ENCODE measurements at places on chromosomes 7 and 10. TPM values are rescaled to one million over a fixed set of nuclear protein-coding genes. Genes with fewer than 3 reads are reported as not detected.
A peak's percentile ranks its signal among the peaks of the same experiment; 100 is the strongest.

DNA sequence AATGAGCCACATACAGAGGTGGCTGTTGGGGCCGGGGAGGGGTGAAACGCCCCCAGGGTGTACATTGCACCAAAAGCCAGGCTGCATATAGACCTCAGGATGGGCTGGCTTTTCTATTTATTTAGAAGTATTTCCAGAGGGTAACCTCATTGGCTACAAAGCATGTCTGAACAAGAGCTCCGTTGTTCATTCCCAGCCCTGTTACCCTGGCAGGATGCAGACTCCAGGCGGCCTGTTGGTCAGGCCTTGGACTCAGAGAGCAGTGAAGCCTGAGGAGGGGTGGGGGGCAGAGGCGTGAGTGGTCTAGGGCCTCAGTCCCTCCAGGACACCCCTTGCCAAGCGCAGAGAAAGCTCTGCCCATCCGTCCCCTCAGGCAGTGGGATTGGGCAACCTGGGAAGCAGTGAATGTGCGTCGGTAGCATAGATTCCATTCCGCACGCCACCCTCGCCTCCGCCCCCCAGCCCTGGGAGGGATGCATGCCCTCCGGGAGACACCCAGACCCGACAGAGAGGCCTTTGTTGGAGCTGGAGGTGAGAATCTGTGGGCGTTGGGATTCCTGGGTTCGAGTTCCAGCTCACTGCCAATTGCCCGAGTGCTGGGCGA lies 41.9 kb downstream of the TCF7L2 start:
- no peaks in the 10 kb centered on the region for H3K4me1 ChIP-seq
- H3K27ac ChIP-seq = no peak overlapping the region
- peaks cover 66% of the 10 kb centered on the region for H3K27me3 ChIP-seq
- no peak for DNase-seq

DNA sequence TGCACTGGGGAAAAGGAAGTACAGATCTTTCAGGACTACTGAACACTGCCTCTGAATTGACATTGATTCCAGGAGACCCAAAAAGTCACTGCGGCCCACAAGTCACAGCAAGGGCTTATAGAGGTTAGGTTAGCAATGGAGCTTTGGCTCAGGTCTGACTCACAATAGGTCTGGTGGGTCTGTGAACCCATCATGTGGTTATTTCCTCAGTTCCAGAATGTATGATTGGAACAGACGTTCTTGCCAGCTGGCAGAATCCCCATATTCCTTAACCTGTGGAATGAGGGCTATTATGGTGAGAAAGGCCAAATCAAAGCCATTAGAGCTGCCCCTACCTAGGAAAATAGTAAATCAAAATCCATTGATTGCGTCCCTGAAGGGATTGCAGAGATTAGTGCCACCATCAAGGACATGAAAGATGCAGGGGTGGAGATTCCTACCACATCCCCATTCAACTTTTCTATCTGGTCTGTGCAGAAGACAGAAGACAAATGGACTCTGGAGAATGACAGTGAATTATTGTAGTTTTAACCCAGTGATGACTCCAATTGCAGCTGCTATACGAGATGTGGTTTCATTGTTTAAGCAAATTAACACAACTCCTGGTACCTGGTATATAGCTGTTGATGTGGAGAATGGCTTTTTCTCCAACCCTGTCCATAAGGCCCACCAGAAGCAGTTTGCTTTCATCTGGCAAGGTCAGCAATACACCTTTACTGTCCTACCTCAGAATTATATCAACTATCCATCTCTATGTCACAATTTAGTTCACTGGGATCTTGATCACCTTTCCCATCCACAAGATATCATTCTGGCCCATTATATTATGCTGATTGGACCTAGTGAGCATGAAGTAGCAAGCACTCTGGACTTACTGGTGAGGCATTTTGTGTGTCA lies 44.5 kb upstream of the PIK3CG start:
- no peaks in the 10 kb centered on the region for H3K27me3 ChIP-seq
- no peaks in the 10 kb centered on the region for H3K4me1 ChIP-seq
- no peak overlapping the region for H3K27ac ChIP-seq
- H3K4me3 ChIP-seq = no peak overlapping the region

- H3K4me3 ChIP-seq = no peak overlapping the region
- H3K36me3 ChIP-seq = no peaks in the 10 kb centered on the region
- no peaks in the 10 kb centered on the region for H3K4me1 ChIP-seq
- H3K27me3 ChIP-seq = no peaks in the 10 kb centered on the region
- H3K27ac ChIP-seq = no peak overlapping the region
These were observed 1272.8 kb downstream of the TYW1 start for GRCh38 chr7:68269405-68269804.

DNA sequence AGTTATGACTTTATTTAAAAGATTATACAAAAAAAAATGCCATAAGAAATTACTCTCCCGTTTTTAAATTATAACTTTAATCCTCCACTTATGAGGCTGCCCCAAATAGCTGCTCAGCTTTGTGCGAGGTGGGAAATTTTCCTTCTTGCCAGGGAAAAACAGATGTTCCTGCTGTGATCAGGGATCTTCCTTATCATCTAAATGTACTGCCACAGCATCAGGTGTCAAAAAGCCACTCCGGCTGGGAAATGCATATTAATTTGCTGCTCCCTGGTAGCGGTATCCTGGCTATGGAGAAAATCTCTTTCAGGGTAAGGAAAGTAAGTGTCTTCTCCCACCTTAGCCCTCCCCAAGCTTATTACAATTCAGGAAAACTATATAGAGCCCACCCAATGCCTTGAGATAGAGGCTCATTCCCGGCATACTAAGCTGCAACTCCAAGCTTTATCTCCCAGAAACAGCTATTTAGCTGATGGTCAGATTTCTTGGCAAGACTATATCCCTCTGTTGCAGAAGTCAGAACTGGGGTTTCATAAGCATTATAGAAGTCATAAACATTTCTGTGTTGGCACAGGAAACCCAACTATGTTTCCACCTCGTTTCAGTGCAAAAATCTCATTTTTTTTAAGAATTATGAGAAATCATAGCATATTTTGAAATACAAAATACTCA lies 360.4 kb downstream of the PARD3 start:
- no peaks in the 10 kb centered on the region for H3K36me3 ChIP-seq
- no peaks in the 10 kb centered on the region for H3K4me1 ChIP-seq
- H3K27me3 ChIP-seq = no peaks in the 10 kb centered on the region
- H3K27ac ChIP-seq = no peak overlapping the region
- no peak overlapping the region for H3K4me3 ChIP-seq

- no peak overlapping the region for H3K27ac ChIP-seq
- no peaks in the 10 kb centered on the region for H3K36me3 ChIP-seq
These were observed 216.1 kb downstream of the HTR7 start for GRCh38 chr10:90641731-90642130.

DNA sequence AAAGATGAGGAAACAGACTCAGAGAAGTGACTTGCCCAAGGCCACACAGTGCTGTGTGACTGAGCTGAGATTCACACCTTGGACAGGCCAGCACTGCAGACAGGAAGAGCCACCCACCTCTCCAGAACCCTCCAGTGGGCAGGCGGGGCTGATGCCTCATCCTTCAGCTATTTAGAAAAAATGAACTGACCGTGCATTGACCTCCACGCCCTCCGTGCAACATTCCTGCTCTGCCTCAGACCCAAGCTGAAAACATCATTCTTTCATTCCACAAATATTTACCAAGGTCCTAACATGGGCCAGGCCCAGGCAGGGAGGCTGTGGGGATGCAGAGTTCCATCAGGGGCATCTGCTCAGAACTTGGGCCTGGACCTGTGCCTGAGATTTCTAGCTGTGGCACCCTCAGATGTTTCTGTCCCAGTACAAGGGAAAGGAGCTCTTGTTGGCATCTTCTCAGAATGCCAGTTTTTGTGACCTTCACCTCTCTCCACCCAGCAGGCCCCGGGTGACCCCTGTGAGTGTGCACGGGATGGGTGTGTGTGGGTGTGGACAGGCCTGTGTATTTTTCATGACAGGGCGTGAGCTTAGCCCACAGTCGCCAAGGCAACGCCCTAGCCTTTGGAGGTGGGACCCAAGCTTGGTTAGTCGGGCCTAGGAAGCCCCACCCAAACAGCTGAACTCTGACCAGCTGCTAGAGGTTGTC lies 6.5 kb downstream of the VSIR start:
- peak overlapping the region; percentile 83 for H3K27ac ChIP-seq
- H3K4me3 ChIP-seq = peak overlapping the region; percentile 57
- DNase-seq = no peak
- H3K36me3 ChIP-seq = peaks cover 39% of the 10 kb centered on the region
- no peaks in the 10 kb centered on the region for H3K27me3 ChIP-seq

- H3K36me3 ChIP-seq = no peaks in the 10 kb centered on the region
- peaks cover 2% of the 10 kb centered on the region for H3K4me1 ChIP-seq
- H3K27me3 ChIP-seq = no peaks in the 10 kb centered on the region
- H3K4me3 ChIP-seq = no peak overlapping the region
- H3K27ac ChIP-seq = no peak overlapping the region
These were observed 168.4 kb downstream of the BTAF1 start for GRCh38 chr10:92091965-92092364.

GRCh38 chr7:106285855-106286492 lies 1.2 kb upstream of the NAMPT start:
- DNase-seq = no peak
- peak overlapping the region; percentile 90 for H3K27ac ChIP-seq
- H3K27me3 ChIP-seq = no peaks in the 10 kb centered on the region
- H3K4me1 ChIP-seq = peaks cover 27% of the 10 kb centered on the region

DNA sequence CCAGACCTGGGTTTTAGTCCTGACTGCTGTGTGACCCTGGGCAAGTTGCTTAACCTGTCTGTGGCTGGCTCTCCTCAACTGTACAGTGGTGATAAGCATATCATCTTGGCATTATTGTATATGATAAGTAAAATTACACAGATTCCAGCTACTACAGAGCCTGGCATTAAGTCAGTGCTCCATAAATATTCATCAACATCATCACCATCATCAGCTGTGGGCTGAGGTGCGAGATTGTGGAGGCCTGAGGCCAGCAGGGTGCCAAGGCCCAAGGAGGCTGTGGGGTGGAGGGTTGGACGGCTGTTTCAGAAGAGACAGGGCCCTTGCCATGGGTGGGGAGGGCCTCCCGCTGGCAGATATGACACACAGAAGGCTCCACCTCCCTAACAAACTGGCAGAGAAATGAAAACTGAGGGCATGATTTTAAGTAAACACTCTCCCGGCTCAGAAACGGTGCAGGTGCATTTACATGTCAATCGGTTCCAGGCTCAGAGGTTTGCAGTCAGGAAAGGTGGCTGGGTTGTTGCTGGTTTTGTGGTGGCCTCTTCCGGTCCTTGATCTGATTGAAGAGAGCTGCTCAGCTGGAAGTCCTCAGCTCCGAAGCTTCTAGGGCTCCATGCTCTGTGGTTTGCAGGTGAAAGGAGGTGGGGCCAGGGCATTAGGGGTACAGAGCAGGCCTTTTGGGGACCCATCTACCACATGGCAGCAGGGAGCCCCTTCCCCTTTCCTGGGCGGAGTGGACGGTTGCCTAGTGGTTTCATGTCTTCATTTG lies 10.2 kb downstream of the CRYGN start:
- H3K4me1 ChIP-seq = peaks cover 39% of the 10 kb centered on the region
- no peaks in the 10 kb centered on the region for H3K36me3 ChIP-seq
- peak; percentile 65 for DNase-seq
- H3K4me3 ChIP-seq = peak overlapping the region; percentile 60
- peaks cover 5% of the 10 kb centered on the region for H3K27me3 ChIP-seq

DNA sequence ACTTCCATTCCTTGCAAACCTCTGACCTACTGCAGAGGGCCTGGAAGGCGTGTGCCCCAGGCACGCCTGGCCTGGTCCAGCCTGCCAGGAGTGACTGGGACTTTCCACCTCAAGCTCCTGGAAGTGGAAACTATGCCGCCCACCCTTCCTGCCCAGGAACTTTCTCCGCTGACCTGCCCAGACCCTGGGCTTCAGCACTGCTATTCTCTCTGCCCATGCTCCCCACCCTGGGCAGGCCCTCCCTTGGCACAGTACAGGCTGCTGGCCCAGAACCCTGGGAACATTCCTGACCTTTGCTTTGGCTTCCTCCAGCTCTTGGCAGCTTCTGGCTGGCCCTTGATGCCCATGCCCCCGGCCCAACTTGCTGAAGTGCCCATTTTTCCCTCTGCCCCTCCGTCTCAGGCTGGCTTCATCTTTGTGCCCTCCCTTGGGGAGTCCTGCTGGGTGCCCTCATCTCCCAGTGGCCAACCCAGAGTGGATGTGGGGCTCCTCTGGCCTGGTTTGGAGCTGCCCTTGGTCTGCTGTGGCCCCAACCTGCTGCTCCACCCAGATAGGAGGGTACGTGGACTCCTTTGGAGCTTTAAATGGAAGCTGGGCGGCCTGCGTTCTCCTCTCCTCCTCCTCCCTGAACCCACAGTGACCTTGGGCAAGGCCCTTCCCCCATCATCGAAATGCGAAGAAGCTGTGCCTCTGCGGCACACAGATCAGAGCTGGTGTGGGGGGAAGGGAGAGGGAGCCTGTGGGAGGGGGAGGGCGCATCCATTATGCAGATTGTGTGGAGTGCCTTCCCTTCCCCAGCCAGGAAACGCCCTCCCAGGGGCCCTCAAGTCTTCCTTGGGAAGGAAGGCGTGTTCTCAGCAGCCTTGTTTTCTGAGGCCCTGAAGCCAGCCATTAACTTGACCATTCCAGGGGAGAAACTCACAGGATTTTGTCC lies 3.4 kb downstream of the MMRN2 start:
- H3K4me3 ChIP-seq = no peak overlapping the region
- peaks cover 6% of the 10 kb centered on the region for H3K36me3 ChIP-seq
- no peak overlapping the region for H3K27ac ChIP-seq
- peaks cover 4% of the 10 kb centered on the region for H3K4me1 ChIP-seq
- DNase-seq = no peak
- no peaks in the 10 kb centered on the region for H3K27me3 ChIP-seq

DNA sequence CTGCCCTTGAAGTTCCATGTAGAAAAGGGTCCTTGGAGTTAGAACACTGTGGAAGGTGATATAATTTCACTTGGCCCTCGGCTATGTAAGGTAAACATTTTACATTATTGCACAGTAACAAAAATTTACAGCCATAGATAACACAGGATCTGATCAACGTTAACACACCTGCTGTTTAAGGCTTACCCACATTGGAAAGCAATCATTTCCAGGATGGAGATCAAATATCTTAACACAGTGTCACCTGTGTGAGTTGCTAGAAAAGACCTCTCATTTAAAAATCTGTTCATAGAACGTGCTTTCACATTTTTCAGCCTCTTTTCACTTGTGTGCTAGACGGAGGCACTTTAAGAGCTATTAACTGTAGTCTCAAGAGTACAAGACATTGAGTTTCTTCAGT lies 1.9 kb downstream of the TMEM229A start:
- DNase-seq = no peak
- peaks cover 4% of the 10 kb centered on the region for H3K4me1 ChIP-seq
- H3K4me3 ChIP-seq = no peak overlapping the region
- peaks cover 46% of the 10 kb centered on the region for H3K27me3 ChIP-seq
- H3K36me3 ChIP-seq = no peaks in the 10 kb centered on the region

GRCh38 chr7:130904031-130904757 lies 170.2 kb upstream of the KLF14 start:
- H3K36me3 ChIP-seq = peaks cover 35% of the 10 kb centered on the region
- peak overlapping the region; percentile 67 for H3K27ac ChIP-seq
- peaks cover 45% of the 10 kb centered on the region for H3K4me1 ChIP-seq
- DNase-seq = no peak

- H3K27ac ChIP-seq = no peak overlapping the region
- DNase-seq = no peak
- H3K27me3 ChIP-seq = peaks cover 21% of the 10 kb centered on the region
- H3K4me3 ChIP-seq = no peak overlapping the region
- H3K36me3 ChIP-seq = no peaks in the 10 kb centered on the region
These were observed 26.0 kb upstream of the ZNF32 start for GRCh38 chr10:43674553-43675210.

SPRN gene
- not detected for total RNA-seq

LRRC61 gene
- total RNA-seq = 16.6 TPM

ADAM22 gene
- 4.6 TPM for total RNA-seq

TUBB8 gene
- total RNA-seq = not detected
